ENCODE measurements at places on chromosomes 13 and 19.

DNA sequence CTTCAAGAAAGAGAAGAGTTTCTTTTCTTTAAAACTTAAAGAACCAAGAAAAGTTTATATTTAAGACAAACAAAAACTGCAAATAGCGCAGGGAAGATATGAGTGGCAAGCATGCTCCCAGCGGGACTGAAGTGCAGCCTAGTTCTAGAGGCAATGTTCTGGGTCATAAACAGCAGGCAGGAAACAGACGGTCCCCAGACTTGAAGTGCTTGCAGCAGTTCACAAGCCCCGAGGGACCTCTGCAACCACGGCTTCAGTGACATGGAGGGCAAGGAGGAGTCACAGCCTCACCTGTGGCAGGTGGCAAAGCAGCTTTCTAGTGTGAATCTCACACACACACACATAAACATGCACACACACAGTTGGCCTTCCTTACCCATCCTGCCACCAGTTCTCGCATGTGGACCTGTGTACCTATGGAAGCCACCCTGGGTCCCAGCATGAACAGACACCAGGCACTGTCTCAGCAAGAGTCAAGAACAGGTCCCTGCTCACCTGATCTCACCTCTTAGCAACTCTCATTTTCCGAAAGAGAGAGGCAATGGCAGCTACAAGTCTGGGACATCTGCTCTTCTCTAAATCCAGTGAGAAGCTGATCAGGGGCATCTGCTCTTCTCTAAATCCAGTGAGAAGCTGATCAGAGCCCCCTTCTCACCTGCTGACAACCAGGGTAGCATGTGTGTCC, 162.0 kb downstream of the EFNB2 start:
- no peak for DNase-seq

GRCh38 chr13:102555914-102556553, 40.8 kb upstream of the TPP2 start:
- no peak for DNase-seq

GRCh38 chr13:43300865-43301264, 277.5 kb downstream of the DNAJC15 start:
- no peak for DNase-seq

DNA sequence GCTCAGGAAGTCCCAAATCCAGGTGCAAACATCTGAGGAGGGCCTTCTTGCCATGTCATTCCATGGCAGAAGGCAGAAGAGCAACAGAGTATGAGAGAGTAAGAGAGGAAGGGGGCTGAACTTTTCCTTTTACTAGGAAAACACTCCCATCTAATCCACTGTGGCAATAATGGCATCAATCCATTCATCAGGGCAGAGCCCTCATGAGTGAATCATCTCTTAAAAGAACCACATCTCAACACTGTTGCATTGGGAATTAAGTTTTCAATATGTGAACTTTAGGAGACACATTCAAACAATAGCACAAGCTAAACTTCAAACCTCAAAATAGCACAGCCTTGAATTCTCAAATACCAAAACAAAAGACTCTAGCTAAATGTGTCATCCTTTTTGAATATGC, 264.5 kb downstream of the KCTD12 start:
- no peak for DNase-seq

DNA sequence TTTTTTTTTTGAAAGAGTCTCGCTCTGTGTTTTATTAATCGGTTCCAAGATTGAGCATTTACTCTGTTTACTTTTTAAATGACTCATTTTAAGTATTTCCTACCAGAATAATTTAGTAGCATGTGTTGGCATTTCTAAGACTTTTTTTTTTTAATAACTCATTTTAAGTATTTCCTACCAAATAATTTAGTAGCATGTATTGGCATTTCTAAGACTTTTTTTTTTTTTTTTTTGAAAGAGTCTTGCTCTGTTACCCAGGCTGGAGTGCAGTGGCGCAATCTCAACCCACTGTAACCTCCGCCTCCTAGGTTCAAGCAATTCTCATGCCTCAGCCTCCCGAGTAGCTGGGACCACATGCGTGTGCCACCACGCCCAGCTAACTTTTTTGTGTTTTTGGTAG, 13.1 kb downstream of the SETDB2 start:
- no peak for DNase-seq

GRCh38 chr19:32131005-32131404, 214.4 kb upstream of the ZNF507 start:
- no peak for DNase-seq

DNA sequence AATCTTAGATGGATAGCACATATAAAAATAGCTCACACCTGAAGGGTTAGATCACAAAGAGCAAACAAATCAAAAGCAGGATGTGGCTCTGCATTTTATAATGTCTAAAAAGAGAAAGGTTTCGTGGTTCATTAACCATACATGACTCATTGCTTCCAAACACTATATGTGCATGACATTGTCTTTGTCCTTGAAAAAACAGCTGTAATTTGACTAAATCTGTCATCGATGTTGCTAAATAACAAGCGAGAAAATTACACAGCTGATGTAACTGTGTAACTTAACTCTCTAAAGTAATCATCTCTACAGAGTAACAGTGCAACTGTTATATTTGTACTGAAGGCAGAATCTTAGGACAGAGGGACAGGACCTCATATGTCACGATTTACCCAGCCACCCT, 383.1 kb upstream of the GPC6 start:
- no peak for DNase-seq

- DNase-seq = no peak
Measured at GRCh38 chr13:21987793-21988192, 316.9 kb downstream of the FGF9 start.

GRCh38 chr13:93562676-93563075, 336.1 kb downstream of the GPC6 start:
- DNase-seq = no peak

DNA sequence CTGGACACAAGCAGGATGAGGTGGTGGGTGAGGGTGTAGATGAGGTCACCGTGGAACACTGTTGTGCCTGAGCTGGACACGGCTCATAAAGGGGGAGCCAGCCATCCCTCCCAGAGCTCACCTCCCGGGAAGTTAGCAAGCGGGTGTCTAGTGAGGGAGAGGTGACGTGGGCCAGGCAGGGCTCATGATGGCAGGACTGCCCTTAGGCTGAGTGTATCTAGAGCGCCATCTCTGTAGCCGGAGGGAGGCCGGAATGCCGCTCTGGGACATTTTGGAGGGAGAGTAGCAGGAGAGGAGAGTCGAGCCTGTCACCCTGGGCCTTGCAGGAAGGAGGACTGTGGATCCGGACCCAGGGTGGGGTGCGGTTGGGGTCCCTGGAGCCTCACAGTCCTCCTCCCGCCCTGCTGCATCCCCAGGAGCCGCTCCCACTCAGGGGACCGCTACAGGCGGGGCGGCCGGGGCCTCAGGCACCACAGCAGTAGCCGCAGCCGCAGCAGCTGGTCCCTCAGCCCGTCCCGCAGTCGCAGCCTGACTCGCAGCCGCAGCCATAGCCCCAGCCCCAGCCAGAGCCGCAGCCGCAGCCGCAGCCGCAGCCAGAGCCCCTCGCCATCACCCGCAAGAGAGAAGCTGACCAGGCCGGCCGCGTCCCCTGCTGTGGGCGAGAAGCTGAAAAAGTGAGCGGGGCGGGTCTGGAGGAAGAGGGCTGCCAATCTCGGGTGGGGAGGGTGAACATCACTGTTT, 9.2 kb downstream of the ZNF296 start:
- DNase-seq = no peak

GRCh38 chr13:58573743-58574142, 942.2 kb downstream of the PCDH17 start:
- DNase-seq = no peak

GRCh38 chr19:39342647-39343305, 555 bp downstream of the SAMD4B start:
- DNase-seq = no peak

GRCh38 chr19:18605546-18606280, 886 bp downstream of the CRLF1 start:
- no peak for DNase-seq

DNA sequence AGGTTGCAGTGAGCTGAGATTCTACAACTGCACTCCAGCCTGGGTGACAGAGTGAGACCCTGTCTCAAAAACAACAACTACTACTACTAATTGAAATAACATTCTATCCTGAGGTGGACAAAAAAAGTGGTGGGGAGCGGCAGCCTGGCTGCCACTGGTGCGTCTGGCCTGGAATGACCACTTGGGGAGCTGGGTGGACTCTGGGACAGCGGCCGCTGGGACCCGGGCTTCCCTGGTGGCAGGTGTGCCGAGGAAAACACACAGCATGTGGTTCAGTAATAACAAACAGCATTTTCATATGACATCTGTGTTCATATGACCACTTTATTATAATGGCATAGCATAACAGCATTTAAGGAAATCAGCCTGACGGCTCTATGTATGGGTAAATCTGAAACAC, 33.9 kb downstream of the TFDP1 start:
- no peak for DNase-seq

DNA sequence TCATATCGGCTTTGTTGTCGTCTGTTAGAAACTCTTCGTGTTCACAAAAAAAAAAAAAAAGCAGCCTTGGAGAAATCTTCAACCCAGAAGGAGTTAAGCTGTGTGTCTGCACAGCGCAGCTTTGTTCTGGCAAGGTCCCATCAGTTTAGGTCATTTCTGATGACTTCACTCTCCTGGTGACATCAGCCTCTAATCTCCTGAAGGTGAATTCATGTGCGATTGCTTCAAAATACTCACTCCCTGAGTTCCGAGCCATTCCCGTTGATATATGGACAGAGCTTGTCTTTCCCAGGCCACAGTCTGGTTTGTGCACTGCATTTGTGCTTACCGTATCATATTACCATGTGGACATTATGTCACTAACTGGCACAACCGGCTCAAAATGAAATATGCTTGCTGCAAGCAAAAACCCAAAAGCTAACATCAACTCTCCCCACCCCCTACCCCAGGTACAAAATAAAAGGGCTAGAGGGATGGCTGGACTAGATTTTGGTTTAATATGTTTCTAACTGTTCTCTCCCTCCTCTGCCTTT, 342.4 kb downstream of the KCNRG start:
- DNase-seq = no peak

GRCh38 chr19:2533686-2534422, 57.9 kb downstream of the GADD45B start:
- peak; percentile 42 for DNase-seq

GRCh38 chr13:110684388-110685056, 21.4 kb downstream of the CARS2 start:
- DNase-seq = no peak

- no peak for DNase-seq
Measured at GRCh38 chr13:110702089-110702488, 3.8 kb downstream of the CARS2 start.

DNA sequence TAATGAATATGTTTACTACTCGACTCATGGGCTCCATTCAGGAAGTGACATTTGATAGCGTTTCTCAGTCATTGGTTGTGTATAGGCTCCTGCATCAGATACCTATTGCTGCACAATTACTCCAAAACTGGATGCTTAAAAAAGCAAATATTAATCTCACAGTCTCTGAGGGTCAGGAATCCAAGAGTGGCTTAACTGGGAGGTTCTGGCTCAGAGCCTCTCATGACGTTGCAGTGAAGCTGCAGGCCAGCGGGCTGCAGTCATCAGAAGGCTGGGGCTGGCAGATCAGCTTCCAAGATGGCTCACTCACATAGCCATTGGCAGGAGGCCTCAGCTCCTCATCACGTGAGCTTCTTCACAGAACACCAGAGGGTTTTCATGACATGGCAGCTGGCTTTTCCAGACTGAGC, 525.1 kb upstream of the NBEA start:
- no peak for DNase-seq

DNA sequence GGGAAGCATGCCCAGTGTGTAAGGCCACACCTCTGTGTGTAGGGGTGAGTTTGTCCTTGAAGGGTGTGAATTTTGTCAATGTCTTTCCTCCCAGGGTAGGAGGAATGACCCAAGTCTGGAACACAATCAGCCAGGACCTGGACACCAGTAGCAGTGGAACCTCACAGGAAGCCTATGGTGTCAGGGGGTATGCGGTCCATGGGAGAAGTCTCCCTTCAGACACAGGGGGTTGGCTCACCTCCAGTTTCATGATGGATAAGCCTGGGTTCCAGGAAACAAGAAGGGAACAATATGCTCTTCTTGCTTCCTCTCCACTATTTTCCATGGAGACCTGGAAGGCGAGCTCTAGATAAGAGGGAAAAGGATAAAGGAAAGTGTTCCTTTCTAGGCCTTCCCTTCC, 23.9 kb downstream of the B3GLCT start:
- DNase-seq = no peak

GRCh38 chr19:10289836-10290356, at the start of gene ICAM5:
ICAM5 (plus strand) TSS chr19:10289952; CDS start chr19:10290044, 92 bp downstream.
- no peak for DNase-seq

- DNase-seq = no peak
Measured at GRCh38 chr13:39864221-39864620, 208.8 kb downstream of the COG6 start.

GRCh38 chr13:66353664-66354063, 876.5 kb downstream of the PCDH9 start:
- no peak for DNase-seq

GRCh38 chr19:47582320-47582909, 9.5 kb upstream of the ZNF541 start:
- DNase-seq = no peak

GRCh38 chr19:45632468-45633196, 6.6 kb downstream of the EML2 start:
- DNase-seq = no peak

- DNase-seq = no peak
Measured at GRCh38 chr13:57666131-57666953, 34.8 kb downstream of the PCDH17 start.

DNA sequence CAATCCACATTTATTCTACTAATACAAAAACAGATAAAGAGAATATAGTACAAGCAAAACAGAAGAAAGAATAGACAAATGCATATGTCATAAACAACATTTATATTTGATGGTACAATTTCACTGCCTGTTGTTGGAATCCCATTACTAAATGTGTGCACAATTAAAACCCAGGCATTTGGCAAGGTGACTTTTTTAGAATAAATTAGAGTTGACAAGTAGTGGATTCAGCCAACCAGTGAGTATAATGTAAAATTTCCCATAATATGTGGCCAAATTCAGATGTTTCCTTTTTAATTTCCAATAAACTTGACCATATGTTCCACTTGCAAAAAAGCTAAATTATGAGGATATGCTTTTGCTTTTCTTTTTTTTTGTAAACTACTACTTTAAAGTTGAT, 1578.8 kb downstream of the OLFM4 start:
- DNase-seq = no peak

DNA sequence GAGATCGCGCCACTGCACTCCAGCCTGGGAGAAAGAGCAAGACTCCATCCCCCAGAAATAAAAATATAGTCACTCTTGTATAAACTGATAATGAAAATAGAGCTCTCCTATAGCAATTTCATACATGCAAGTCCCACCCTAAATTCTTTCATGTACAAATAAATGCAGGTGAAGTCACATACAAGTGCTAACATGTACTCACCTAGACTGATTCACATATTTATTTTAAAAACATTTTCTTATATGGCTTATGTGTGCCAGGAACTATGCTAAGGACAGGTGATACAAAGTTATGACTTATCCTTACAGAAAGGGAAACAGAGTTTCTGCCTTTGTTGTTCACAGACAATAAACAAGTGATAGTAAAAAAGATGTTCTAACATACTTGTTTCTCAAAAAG, 32.0 kb downstream of the USP12 start:
- no peak for DNase-seq

Measured in thymus (tissue), 14 donors.